ENCODE measurements at places on chromosomes 7 and 10.
A peak's percentile ranks its signal among the peaks of the same experiment; 100 is the strongest.

DNA sequence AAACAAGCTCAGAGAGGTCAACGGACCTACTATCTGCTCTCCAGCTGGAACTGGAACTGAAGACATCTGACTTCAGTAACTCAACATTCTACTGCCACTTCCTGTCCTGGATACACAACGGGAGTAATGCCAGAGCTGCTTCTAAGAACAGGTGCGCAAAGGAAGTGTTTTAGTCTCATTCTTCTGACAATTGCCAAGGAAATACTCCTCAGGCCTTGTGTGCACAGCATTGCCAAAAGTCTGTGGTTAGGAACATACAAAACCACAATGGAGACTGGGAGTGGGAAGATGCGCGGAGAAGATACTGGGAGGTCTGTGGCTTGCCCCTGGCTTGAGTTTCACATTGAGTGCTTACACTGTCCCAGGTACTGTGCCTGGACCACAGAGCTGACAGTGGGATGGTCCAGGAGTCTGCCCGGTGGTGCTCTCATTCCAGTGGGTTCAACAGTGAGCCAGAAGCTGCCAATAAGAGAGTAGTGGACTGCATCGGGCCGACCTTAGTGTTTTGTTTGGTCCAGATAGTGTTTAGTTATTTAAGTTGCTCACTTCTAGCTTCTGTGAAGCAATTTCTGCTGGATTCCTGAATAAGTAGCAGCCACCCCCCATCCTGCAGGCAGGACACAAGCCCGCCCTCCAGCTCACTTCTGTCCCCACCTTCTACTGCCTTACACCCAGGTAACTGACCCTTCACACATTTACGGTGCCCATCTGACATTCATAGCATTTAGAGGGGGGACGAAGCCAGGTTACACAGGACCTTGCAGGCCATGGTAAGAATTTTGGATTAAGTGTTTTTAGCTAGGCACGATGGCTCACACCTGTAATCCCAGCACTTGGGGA, 10.3 kb downstream of the TBL2 start:
- no peak for DNase-seq

- no peak for DNase-seq
Measured at GRCh38 chr10:5616836-5617235, 49.6 kb downstream of the ASB13 start.

- no peak for DNase-seq
Measured at GRCh38 chr7:120170834-120171233, 102.1 kb upstream of the KCND2 start.

DNA sequence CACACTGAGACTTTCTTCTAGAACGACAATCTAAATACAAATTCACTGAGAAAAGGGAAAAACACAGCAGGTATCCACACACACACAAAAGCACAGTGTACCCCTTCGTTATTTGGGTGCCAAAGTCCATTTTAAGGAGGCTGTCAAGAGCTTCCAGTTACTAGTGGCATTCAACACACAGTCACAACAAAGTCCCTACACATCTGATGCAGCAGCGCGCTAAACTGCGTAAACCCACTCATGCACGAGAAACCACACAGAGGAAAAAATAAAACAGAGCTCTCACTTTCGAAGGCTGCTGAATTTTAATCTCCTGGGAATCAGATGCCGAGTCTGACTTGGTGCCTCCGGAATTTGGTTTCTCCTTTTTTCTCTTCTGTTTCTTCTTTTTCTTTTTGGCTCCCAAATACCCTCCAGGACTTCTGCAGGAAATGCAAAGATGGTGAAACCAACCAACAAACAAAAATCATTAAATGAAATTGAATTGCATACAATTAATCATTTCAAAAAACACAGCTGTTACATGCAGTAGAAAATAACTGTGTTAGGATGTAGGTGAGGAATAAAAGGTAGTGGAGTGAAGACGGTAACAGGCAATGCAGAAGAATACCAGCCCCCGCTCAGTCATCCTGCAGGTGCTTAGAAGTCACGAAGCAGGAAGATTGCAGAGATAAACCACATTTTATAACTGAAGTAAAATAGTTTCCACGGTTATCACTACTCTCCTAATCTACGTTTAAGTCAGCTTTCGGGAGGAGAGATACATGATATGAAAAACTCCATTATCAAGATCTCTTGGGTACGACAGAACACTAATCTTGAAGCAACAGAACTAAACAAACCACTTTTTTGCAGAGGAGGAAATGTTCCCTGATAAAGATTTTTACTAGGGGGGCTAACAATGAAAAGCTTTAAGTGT, 27.1 kb downstream of the NMT2 start:
- no peak for DNase-seq

GRCh38 chr7:155483868-155484325, 26.0 kb downstream of the EN2 start:
- DNase-seq, result no peak

DNA sequence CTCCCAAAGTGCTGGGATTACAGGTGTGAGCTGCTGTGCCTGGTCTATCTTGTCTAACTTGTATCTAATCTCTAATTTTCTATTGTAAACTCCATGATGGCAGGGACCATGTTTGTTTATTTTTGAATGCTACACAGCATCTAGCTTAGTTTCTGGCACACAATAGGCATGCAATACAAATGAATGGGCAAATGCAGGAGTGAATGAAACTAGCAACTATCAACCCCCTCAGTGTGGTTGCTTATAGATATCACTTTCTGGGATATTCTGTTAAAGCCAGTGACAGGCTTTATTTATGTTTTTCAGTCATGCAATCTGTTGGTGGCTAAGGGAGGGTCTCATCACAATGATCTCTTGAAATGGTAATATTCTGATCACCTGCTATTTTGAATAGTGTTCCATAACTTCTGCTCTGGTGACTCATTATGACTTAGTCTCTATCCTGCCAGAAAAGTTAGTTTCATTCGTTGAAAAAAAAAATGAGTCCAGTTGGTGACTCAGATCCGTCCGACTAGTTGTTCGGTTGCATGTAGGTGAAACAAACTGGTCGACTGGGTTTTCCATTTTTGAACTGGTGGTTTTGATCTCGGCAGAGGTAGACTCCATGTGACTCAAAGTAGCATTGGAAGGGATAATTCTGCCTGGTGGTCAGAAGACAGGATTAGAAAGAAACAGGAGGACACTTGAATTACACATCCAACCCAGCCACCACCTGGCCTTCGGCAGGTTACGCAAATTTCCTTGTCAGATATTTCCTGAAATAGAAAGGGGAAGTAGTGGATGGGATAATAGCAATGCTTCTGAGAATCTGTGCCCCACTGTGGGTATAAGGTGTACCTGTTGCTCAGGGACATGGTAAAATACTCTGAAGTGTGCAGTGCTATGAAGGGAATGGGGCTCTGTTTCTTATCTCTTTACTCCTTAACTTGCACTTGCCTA, 76.8 kb downstream of the GATA3 start:
- DNase-seq, result no peak

- DNase-seq, result no peak
Measured at GRCh38 chr10:50219646-50220045, 31.7 kb downstream of the ASAH2 start.

GRCh38 chr10:68492118-68492517, 20.3 kb upstream of the DNA2 start:
- no peak for DNase-seq

GRCh38 chr7:116354546-116355423, 144.4 kb downstream of the TES start:
- peak; percentile 42 for DNase-seq

GRCh38 chr10:93471110-93471651, 11.0 kb downstream of the MYOF start:
- no peak for DNase-seq

DNA sequence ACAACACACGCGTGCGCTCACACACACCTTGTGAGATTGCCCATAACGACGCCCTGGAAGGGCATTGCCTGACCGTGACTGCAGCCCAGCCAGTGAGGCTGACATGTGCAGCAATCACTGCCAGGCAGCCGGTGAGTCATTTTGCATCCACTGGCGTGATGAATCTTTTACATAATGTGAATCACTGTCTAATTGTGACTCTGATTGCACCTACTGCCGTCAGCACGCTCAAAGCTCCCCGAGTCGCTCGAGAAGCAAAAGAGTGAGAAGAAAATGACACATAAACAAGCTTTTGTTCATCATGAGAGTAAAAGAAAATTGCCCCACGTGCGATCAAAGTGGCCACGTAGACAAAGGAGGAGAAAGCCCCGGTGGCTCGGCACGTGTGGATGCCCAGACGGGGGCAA, 117.4 kb upstream of the PFKP start:
- DNase-seq, result no peak

GRCh38 chr10:125882596-125882995, 1.5 kb upstream of the DHX32 start:
- DNase-seq, result no peak

DNA sequence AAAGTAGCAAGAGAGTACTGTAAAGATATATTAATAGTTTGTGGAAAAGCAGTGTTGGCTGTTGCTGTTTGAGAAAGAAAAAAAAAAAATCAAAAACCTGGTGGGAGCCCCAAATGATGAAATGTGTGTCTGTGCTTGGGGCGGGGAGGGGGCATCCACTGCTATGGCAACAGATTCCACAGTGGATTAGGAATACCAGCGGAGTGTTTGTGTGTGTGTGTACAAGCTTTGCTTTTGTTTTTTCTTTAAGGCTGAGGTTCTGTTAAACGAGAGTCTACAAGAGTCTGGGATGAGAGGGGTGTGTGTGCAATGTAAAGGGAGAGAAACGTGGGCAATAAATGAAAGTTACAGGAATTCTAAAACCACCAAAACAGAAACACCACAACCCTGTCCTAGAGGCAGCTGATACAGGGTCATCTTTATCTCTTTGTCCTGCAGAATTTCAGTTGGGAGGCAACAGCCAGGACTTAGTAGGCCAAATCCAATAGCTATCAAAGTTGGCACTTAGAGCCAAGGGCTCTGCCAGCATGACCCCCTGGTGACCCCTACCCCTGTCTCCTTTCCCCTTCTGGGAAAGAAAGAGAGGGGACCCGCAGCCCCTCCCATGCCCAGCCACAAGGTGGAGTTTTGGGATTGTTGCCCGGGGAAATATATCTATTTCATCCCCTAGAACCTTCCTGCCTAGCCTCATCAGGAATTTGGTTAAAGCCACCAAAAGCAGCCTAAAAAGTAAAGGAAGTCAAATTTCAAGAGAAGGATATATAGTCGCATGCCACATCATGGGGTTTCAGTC, 85.4 kb downstream of the OSBPL3 start:
- peak; percentile 43 for DNase-seq

GRCh38 chr7:148700661-148701064, 2.0 kb downstream of the CUL1 start:
- no peak for DNase-seq

GRCh38 chr7:29612596-29612995, 49.0 kb downstream of the PRR15 start:
- no peak for DNase-seq

DNA sequence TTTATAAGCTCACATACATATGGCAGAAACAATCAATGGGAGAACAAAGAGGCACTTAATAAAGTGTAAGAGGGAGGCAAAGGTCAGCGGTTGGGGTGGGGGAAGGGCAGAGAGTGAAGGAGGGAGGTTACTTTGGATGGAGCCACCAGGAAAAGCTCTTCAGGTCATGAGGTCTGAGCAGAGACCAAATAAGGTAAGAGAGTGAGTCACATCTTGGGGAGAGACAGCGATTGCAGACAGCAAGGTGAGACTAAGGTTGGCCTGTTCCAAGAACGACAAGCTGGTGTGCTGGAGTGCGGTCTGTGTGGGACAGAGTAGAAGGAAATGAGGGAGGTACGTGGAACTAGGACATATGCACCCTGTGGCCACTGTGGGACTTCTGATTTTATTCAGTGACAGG, 74.3 kb upstream of the TOMM7 start:
- peak; percentile 51 for DNase-seq

DNA sequence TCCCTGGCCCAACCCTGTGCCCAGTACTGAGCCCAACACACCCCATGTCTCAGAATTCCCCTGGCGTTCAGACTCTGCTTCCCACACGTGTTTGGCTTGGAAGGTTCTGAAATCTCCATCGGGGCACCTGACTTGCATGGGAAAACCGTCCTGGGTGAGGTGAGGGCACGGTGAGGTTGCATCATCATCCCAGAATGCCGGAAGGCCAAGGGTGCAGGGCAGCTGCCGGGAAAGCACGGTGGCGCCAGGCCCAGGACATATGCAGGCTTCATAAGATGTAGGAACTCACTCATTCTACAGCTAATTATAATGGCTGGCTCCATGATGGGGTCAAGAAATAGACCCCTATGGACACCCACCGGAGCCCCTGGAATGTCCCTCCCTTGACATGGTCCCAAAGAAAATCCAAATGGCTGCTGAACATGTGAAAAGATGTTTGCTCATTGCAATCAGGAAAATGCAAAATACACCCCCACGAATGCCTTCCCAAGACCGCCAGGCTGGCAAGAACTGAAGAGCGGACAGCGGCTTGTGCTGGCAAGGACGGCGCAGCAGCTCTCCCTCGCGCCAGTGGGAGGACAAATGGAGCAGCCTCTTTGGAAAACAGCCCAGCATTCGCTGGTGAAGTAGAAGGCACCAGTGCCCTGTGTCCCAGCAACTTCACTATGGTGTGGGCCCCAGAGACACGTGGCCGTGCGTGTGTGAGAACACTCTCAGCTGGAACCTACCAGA, 2.3 kb downstream of the KNDC1 start:
- no peak for DNase-seq

DNA sequence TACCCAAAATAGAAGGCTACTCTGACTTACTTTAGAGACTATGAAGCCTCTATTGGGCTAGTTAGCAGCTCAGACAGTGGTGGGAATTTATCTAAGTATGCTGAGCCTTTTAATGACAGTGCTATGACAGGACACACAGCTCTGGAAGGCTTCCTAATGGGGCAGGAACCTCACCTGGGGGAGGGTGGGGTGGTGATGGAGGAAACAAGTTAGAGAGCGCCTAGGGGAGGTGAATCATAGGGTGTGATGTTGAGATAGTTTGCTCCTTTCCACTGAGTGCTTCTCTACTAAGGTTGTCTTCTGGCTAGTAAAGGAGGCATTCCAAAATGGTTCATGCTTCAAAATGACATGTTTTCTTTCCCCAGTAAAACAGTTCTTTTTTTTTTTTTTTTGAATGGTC, 42.1 kb downstream of the PPP1R9A start:
- DNase-seq, result no peak

DNA sequence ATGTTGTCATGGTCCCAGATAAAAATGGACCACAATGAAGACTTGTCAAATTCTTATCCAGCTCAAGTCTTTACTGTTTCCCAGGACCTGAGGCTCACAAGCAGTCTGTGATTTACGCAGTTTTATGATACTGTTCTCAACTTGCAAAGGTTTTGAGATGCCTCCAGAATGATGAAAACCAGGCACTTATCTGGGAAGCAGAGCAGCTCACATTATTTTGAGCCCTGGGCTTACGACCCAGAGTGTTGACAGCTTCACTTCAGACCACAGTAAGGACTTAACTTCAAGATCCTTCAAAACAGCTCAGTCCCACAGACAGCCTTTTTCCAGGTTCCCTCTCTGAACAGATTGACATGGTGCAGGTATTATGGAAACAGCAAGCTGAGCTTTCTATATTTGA, 236.1 kb downstream of the RNLS start:
- DNase-seq, result no peak

DNA sequence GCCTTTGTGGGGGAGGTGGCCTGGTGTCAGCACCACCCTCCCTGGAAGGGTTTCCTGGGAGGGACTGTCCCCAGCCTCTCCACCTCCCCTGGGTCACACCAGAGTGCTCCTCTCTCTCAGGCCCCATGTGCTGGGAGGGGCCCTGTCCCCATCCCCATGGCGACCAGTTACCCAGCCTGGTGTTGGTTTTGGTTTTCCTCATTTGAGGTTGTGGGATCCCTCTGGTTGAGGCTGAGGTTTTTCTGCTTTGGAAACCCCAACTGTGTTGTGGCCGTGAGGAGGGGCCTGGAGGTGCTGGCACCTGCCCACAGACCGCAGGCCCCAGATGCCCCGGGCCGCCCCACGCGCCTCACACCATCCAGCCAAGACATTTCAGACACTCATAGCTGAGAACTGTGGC, 106.3 kb downstream of the GRK5 start:
- no peak for DNase-seq

All from H9 (cell line).